ENCODE measurements at places on chromosomes 3 and 15. TPM values are rescaled to one million over a fixed set of nuclear protein-coding genes. Genes with fewer than 3 reads are reported as not detected.

Gene GABRR3
- not detected for total RNA-seq

Gene GOLGA6A
- total RNA-seq, result 1.0 TPM

Gene CMTM6
- 52.6 TPM for total RNA-seq

Gene C2CD4A
- 0.66 TPM for total RNA-seq

All from breast epithelium (tissue), 4 donors.